ENCODE measurements at places on chromosomes 5 and 9.

DNA sequence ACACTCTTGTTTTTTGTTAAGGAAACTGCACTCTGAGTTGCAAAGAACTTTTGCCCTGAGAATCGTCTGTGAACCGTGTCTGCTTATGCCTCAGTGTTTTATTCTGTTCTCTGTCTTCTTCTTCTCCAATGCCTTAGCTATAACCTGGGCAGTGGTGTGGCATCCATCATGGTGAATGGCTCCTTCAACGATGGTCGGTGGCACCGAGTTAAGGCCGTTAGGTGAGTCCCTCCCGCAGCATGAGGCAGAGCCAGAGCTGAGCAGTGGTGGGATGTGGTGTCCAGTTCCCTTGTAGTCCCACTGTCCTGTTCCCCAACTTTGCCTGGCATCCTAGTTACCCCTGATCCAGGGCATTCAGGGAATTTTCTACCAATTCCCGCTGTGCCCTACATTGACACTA, 98.3 kb downstream of the LIFR start:
- DNase-seq: no peak

- no peak for DNase-seq
Measured at GRCh38 chr9:36461323-36461722, 61.3 kb upstream of the RNF38 start.

- no peak for DNase-seq
Measured at GRCh38 chr9:123105490-123105889, 72.0 kb downstream of the GPR21 start.

- DNase-seq: no peak
Measured at GRCh38 chr5:96476654-96477053, 43.6 kb upstream of the PCSK1 start.

DNA sequence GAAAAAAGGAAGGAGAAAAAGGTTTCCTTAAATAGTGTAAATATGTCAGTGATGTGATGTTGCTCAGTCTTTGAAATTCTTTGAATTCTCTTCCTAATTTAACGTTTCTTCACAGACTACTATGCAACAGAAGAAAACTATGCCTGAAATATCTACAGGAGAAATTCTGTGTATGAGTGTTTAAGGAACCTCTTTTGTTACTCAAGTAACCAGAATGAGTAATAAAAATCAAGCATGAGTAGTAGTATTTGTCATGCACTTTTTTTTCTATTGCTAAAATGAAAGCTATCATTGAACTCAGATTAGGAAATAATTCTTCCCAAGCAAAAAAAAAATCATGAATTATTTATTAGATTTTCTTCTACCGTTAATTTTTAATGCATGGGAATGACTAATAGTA, 20.3 kb upstream of the THG1L start:
- no peak for DNase-seq

- no peak for DNase-seq
Measured at GRCh38 chr9:95305770-95306492, 11.6 kb downstream of the FANCC start.

GRCh38 chr9:103941104-103941503, 153.0 kb upstream of the SMC2 start:
- no peak for DNase-seq

GRCh38 chr5:154811239-154811638, 39.2 kb downstream of the FAXDC2 start:
- no peak for DNase-seq

- no peak for DNase-seq
Measured at GRCh38 chr5:154081246-154081645, 42.5 kb downstream of the MFAP3 start.

DNA sequence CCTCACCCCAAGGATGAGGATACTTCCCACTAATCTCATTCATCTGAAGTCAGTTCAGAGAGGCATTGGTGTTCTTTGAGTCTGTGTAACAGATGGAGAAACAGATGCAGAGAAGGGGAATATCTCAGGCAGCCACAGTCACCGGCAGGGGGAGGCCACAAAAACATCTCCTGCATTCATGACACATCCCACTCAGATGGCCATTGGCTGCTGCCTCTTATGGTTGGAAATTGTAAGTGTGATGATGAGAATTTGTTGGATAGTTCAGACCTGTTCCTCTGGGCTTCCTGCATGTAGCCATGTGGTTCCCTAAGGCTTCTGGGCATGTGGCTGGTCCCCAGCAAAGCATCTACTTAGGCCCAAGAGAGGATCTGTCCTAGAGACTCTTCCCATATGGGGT, 45.9 kb upstream of the GABRP start:
- DNase-seq: no peak

DNA sequence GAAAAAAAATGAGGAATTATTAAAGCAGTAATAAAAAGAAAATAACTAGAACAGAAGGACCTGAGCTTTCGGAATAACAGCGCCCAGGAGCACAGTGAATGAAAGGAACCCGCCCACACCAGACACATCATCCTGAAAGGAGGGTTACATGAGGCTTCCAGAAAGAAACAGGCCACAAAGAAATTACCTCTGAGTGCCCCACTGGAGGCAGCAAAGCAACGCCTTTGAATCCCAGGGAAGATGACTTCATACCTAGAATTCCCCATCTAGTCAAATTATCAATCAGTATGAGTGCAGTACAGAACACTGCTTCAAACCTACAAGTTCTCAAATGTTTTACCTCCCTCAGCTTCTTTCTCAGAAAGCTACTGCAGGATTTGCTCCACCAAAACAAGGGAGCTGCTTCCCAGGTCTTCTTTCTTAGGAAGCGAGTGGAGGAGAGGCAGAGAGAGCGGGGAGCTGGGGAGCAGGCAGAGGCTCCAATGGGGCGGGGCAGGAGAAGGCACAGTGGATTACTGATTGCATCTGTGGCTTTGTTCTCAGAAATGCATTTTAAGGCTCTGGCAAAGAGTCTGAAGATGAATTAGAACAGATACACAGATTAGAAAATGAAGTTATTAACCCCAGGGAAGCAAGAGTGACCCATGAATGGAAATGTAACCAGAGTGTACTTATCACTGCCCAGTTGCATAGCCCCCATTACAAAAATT, 87.1 kb downstream of the SEMA4D start:
- no peak for DNase-seq

DNA sequence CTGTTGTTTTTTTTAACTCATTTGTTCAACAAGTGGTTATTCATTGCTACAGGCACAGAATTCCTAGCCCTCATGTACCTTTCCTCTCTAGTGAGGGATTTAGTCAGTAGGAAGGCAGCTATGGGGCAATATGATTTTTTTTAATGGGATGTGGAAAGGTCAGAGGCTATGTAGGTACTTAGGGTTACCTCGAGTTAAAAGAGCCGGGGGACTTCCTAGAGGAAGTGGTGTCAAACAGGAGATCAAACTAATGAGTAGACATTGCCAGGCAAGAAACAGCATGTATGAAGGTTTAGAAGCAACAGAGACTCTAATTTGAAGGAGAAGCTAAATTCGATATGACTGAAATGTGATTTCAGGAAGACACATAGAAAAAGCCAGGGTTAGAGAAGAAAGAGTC, 50.7 kb downstream of the ITGA2 start:
- no peak for DNase-seq

DNA sequence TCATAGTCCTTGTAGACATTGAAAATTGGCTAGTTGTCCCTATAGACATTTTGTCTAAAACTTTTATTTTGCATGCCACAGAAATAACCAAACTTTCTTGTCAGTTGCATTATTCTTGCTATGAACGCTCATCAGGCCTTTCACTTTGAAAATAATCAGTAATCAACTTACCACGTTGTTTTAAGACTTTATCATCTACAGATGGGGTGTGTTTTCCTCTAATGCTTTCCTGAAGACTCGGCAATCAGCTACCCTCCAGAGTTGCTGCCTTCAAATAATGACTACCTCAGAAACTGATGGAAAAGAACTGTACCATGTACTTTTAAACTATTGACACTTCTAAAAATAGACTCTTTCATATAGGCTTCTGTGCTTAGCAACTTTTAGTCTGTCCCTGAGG, 33.5 kb upstream of the HSPB3 start:
- DNase-seq: no peak

DNA sequence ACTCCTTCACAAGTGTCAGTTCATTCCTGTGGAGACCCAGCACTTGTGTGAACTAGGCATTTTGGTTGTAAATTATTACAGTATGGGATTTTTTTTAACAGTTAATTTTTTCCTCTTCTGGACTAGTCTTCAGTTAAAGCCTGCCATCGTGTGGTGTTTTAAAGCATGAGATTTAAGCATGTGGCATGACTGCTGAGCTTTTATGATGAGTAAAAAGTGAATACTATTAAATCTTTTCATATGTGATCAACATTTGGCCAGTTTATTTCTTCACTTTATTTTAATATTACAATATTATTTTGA, 25.0 kb downstream of the LMNB1 start:
- DNase-seq: no peak
